ENCODE measurements at places on chromosomes 5 and 9.
A peak's percentile ranks its signal among the peaks of the same experiment; 100 is the strongest.

GRCh38 chr9:6673326-6674025, 27.9 kb upstream of the GLDC start:
- no peak for DNase-seq

DNA sequence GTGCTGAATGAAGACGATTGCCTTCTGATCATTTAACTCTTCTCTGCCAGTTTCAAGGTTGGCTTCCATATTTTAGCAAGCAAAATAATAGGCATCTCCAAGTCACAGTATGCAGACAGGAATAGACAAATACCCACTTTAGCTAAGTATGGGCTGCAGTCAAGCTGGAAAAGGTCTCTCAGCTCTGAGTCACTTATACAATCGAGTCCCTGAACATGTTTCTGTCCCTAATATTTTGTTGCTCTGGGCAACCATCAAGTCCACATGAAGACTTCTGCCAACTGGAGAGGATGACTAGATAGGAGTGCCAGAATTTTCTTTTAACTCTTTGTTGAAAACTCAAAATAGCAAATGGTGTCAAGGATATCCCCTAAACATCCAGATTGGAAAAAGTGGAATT, 575.3 kb downstream of the RAB3C start:
- DNase-seq = no peak

- no peak for DNase-seq
Measured at GRCh38 chr5:40674661-40675235, 5.0 kb upstream of the PTGER4 start.

DNA sequence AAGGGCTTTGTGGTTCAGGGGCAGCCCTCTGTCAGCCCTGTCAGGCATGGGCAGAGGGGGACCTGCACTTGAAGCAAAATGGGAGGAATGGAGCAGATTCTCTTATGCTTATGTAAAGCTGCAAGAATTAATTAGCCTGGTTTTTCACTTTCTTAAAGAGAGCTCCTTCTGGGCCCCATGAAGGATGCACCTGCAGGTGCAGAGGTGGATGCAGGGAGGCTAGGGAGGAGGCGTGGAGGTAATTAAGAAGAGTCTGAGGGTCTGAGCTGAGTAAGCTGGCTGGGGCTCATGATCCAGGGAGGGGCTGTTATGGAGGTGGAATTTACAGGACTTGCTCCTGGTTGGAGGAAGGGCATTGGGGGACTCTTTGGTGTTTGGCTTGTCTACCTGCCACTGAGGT, 22.0 kb downstream of the NSG2 start:
- no peak for DNase-seq

DNA sequence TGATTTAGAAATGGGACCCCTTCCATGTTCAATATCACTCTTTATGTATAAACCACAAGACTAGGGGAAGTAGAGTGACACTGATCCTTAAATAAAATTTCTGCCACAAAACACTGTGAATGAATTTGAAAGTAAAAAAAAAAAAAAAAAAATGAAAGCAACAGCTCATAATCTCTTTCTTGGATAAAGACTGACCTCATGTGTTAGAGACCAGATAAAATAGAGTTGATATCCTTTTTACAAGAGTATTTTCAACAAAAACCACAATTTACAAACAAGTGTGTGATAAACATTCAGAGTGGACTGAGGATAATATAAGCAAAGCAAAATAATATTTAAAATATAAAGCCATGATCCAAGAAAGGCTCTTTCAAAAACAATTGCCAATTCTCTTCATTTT, 180.2 kb downstream of the FBXL17 start:
- DNase-seq = no peak

DNA sequence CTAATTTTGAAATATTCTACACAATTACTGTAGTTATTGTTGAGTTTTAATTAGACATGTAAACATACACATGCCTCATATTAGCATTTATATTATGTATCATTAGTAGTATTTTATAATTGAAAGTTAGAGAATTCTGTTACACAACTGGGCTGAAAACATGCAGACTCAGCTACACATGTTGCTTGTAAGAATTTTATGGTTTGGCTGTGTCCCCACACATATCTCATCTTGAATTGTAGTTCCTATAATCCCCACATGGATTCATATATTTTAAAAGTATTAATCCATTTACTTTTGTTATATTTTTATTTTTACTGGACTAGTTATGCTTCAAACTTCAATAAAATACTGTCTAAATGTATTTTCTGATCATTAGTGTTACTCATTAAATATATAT, 2075.3 kb upstream of the C9orf72 start:
- DNase-seq = no peak

GRCh38 chr5:19978476-19978875, 9.5 kb downstream of the CDH18 start:
- DNase-seq = no peak

- DNase-seq = no peak
Measured at GRCh38 chr5:83102364-83102980, 25.1 kb downstream of the XRCC4 start.

- peak; percentile 11 for DNase-seq
Measured at GRCh38 chr9:100322954-100323536, 29.7 kb downstream of the TEX10 start.

- no peak for DNase-seq
Measured at GRCh38 chr5:69129413-69129812, 35.6 kb downstream of the SLC30A5 start.

GRCh38 chr5:21817668-21818369, 1035.3 kb downstream of the CDH12 start:
- DNase-seq = no peak

DNA sequence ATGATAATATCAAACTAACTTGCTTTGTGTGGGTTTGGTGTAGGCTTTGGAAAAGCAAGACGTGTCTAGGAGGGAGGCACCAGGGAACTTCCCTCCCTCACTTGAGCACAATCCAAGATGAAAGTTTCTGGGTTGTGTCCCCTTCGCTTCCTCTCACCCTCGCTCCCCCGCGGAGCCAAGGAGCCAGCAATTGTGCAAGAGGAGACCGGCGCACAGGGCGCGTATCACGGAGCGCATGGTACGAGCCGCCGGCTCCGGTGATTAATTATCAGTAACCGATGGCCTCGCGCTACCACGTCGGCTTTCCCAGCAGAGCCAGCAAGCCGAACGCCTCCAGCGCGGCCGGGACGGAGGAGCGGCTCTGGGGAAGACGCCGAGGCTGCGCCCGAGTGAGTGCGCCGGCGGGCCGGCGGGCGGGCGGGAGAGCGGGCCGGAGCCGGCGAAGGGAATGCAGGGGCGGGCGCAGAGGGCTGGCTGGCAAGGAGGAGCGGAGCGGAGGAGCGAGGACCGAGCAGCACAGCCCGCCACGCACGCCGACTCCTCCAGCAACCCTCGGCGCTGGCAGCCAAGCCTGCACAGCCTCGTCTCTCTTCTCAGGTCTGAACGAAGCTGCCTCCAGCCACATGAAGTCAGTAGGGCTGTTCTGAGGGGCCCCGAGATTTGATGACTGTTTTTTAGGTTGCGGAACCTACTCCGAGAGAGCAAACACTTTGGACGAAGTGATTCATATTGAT, 143.6 kb downstream of the BNC2 start:
- DNase-seq = no peak

- no peak for DNase-seq
Measured at GRCh38 chr9:89011683-89012082, 20.4 kb downstream of the S1PR3 start.

GRCh38 chr5:72818866-72819534, 2.5 kb downstream of the TNPO1 start:
- peak; percentile 49 for DNase-seq

DNA sequence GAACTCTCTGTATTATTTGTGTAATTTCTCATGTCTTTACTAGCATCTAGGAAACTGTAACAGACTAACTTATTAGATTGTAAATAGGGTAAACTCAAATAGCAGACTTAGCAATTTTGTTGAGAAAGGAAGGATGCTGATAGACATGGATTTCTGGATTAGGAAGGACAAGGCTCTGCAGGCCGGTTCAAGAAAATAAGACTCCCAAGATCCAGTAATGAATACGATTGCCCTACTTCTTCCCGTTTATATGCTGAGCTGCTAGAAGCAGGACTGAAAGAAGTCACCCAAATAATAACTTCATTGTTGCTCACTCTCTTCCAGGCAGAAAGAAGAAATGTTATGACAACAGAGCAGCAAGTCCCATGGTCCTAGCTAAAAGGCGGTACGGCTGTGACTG, 22.8 kb upstream of the C9orf40 start:
- no peak for DNase-seq

DNA sequence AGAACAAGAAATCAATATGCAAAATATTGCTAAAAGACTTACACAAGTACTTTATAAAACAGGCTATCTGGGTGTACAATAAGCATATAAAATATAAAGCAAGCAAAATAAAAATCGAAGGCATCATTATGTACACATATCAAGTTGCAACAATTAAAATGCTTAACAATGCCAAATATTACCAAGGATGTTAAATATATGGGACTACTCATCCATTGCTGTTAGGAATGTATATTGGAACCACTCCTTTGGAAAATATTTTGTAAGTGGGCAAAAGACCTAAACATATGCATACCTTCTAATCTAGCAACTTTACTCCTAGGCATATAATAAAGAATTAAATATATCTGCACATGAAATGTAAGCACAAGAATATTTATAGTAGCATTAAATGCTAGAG, 632.6 kb upstream of the COX7C start:
- no peak for DNase-seq

- DNase-seq = no peak
Measured at GRCh38 chr5:82351297-82351696, 73.1 kb upstream of the RPS23 start.

- DNase-seq = no peak
Measured at GRCh38 chr5:146082798-146083197, 22.6 kb downstream of the PLAC8L1 start.

DNA sequence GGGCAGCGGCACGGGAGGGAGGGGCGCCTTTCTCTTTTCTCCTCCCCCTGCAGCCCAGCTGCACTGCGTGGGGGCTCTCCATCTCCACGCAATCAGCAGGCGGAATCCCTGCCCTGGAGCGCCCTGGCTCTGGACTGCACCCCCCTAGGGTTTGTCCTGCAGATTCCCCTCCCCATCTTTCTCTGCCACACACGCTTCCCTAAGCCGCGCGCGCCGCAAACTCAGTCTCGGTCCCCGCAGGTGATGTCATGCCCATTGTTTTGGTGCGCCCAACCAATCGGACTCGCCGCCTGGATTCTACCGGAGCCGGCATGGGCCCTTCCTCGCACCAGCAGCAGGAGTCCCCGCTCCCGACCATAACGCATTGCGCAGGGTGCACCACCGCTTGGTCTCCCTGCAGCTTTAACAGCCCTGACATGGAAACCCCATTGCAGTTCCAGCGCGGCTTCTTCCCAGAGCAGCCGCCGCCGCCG, at the start of gene KCNN2:
KCNN2 (plus strand) TSS at position 347 of the 473 bp plus-strand sequence; CDS start at position 417, 70 bp downstream.
- DNase-seq = no peak

- DNase-seq = no peak
Measured at GRCh38 chr5:135869276-135869675, 26.4 kb downstream of the IL9 start.

DNA sequence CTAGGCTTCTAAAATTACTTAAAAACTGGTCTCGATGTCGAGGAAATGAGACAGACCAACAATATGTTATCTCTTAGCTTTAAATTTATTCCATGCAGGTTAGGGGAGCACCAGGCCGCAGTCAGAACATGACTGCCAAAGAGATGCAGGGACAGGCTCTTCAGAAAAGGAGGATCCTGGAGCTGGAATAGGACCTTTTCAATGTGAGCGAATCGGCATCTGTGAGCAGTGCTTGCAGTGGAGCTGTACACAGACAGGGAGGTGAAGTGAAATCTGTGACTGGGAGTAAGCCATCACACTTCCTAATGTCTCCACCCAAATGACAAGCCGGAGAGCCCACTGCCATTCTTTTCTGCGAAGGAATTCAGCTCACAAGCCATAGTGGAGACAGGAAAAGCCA, 78.2 kb downstream of the EFNA5 start:
- DNase-seq = no peak

DNA sequence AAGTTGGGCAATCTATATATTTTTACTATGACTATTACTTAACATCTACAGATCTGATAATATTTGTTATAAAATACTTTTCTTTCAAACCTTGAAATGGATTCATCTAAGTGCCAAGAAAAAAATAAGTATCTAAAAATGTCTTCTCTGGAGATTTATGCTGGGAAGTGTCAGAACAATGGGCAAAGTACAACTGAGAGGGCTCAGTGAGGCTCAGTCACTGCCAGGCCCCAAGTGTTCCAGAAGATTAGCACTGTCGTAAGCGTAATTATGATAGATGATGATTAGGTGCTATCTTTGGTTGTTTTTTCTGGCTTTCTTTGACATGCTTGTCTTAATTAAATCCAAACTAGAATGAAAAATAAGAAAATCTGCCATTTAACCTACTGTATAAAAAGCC, 72.2 kb upstream of the ADAMTS19 start:
- no peak for DNase-seq

- DNase-seq = no peak
Measured at GRCh38 chr9:122815544-122815943, 12.8 kb downstream of the PDCL start.

DNA sequence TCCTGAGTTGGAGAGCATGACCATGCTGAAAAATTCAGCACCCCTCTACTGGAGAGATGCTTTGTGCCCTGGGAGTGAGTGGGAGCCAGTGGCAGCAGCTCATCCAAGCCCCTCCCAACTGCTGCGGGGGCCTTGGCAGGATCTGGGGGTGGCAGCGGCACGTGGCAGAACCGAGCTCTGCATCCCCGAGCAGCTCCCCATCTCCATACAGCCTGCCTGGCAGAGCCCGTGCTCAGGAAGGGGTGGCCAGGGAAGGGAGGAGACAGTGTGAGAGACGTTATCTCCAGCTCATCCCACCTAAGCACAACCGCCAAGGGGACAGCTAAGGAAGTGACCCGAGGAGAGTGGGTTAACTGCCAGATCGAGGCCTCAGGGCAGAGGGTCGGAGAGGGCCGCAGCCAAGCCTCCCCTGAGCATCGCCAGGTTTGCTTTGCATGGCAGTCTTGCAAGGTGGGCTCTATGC, 17.2 kb upstream of the DPM2 start:
- DNase-seq = no peak

- no peak for DNase-seq
Measured at GRCh38 chr5:178372142-178372571, 139.6 kb upstream of the PHYKPL start.

DNA sequence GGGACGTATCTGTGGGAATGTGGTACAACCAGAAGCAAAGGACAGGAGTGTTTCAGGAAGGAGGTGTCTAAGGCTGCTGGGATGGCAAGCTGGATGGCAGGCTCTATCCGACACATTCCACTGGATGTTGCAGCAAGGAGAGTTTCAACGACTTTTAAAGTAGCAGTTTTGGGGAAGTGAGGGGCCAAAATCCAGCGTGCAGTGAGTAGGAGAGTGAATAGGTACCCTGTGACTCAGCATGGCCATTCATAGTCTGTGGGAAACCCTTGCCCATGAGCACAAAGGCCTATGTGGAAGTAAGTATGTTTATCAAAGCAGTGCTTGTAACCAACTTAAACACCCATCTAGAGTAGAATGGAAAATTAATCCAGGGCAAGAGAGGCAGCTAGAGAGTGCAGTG, 664.7 kb downstream of the ACTL7B start:
- no peak for DNase-seq

DNA sequence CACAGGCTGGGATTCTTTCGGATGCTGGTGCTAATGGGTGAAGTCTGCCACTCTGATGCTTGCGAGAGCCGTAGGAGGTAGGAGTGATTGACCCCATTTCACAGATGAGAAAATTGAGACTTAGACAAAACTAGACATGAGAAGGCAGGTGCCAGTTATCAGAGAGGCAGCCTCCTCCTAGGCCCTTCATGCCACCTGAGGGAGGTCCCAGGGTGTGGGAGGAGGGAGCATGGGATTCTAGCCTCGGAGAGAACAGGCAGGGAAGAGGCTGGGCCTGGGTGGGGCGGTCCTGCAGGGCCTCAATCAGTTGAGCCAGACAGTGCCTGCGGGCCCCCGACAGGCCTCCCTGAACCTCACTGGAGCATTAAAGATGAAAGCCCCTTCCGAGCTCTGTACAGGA, 112.4 kb downstream of the COL23A1 start:
- no peak for DNase-seq
